Activated CD4-positive, CD25-positive, alpha-beta regulatory T cell (primary cell): ENCODE measurements at places on chromosomes 1 and 21.
A peak's percentile ranks its signal among the peaks of the same experiment; 100 is the strongest.

GRCh38 chr1:224540535-224540934 is 75.6 kb upstream of the CNIH3 start:
- DNase-seq: no peak

GRCh38 chr1:234969581-234970400 is 158.8 kb downstream of the TOMM20 start:
- DNase-seq: no peak

- DNase-seq: no peak
Observed at GRCh38 chr1:234967121-234967520, 161.5 kb downstream of the TOMM20 start.

DNA sequence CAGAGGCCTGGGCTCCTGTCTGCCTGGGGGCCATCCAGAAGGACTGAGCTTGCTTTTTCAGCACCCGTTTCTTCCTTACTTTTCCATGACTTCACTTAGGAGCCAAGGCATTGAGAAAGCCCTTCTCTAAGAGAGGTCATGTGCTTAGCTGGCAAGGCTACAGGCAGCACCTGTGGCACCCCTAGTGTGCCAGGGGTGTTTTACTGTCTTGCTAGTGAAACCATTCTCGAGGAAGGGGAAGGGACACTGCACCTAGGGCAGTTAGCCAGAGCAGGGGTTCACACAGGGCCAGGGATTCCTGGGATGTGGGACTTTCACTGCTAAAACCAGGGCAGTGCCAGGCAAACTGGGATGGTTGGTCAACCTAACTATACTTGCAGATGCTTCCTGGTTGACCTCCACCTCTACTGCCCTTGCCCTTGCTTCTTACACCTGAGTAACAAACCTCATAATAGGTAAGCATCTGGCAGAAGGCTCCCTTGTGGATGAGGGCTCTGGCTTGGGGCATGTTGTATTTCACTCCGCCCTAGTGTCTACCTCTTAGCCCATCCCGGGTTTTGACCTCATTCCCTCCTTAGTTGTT is 69.2 kb downstream of the NOS1AP start:
- no peak for DNase-seq

- DNase-seq: no peak
Observed at GRCh38 chr1:153663211-153663610, 4.7 kb downstream of the SNAPIN start.

DNA sequence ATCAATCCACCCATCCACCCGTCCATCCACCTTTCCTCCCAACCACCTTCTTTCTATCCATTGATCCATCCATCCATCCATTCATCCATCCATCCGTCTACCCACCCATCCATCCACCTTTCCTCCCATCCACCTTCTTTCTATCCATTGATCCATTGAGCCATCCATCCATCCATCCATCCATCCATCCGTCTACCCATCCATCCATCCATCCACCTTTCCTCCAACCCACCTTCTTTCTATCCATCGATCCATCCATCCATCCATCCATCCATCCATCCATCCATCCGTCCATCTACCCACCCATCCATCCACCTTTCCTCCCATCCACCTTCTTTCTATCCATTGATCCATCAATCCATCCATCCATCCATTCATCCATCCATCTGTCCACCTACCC is 5.1 kb upstream of the EDN2 start:
- no peak for DNase-seq

DNA sequence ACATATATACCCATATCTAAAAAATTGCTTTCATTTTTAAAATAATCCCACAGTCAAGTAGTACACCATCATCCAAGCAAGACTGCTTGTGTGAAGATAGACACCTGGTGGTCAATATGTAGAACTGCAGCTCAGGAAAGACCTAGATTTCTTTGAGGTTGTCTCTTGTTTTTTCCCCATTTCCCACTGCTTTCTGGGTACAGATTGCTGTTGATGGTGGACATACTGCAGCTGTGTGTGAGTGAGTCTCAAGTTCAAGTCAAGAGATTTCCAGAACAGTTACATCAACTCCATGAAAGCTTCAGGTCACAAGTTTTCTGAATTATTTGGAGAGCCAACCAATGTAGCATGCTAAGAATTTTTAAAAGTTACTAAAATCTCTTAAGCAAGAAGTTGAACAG is 306.4 kb downstream of the DUSP10 start:
- DNase-seq: no peak

DNA sequence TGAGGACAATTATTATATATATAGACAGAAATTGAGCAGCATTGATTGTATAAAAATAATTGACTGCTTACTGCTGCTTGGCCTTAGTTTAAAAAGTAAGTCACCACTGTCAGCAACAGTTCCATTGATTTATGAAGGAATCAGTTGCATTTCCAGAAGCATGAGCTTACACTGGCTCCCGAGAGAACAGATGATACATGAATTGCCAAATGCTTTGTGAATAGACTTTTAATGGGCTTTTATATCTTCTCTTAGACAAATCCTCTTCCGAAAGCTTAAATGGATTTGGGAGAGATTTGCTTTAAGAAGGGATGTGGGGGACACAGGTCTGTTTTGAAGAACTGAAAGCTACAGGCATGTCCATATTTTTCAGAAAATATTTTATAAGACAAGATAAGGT is 7.5 kb downstream of the FHAD1 start:
- no peak for DNase-seq

- DNase-seq: no peak
Observed at GRCh38 chr1:204617256-204618147, 68.0 kb downstream of the LRRN2 start.

GRCh38 chr21:44998621-44999427 is 59.0 kb downstream of the SLX9 start:
- no peak for DNase-seq

- DNase-seq: no peak
Observed at GRCh38 chr1:19478322-19478721, 7.0 kb downstream of the CAPZB start.

DNA sequence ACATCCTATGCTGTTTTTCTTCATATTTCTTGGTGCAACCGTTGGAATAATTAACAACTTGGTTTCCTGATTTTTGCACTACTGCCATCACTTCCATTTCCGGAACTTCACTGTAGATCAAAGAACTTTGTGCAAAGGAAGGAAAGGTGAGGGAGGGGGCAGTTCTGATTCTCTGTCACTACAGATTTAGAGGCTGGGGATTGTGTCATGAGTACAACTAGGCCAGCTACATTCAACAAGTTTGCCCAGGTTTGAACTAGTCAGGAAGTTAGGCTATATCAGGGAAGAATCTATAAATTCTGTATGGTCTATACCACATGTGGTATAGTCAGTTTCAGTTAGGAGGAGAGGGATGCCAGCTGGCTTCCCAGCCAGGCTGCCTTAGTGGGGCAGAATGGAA is 84.2 kb downstream of the RGL1 start:
- no peak for DNase-seq

GRCh38 chr1:50060279-50060678 is 36.5 kb upstream of the AGBL4 start:
- no peak for DNase-seq

GRCh38 chr1:156750191-156750672 is 1.2 kb downstream of the HDGF start:
- no peak for DNase-seq

GRCh38 chr1:54011316-54012007 is 6.5 kb downstream of the LDLRAD1 start:
- no peak for DNase-seq

DNA sequence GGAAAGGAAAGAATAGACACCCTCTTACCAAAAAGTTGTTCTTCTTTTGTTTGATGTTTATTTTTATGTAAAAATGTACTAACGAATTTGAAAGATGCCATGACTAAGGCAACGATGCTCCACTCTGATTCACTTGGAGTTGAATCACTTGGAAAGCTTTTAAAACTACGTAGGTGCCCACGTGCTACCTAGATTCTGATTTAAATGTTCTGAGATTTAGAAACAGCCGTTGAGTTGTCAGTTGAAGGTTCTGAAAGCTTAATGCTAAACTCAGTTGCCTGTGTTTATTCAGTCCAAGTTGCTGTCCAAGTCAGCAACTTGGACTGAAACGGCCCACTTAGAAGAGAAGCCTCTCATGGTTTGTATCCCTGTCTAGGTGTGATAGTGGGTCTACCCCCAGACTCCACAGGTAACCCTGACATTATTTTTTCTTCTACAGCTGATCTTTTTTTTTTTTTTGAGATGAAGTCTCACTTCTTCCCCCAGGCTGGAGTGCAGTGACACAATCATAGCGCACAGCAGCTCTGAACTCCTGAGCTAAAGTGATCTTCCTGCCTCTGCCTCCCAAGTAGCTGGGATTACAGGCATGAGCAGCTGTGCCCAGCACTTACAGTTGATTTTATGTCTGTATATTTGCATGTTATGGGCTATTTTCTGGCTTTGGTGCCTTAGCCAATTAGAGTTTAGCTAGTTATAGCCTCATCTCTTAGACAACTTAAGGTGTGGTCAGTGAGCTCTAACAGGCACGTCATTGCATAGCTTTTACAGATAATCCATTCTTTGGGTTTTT is 1.4 kb upstream of the VAMP4 start:
- DNase-seq: no peak

DNA sequence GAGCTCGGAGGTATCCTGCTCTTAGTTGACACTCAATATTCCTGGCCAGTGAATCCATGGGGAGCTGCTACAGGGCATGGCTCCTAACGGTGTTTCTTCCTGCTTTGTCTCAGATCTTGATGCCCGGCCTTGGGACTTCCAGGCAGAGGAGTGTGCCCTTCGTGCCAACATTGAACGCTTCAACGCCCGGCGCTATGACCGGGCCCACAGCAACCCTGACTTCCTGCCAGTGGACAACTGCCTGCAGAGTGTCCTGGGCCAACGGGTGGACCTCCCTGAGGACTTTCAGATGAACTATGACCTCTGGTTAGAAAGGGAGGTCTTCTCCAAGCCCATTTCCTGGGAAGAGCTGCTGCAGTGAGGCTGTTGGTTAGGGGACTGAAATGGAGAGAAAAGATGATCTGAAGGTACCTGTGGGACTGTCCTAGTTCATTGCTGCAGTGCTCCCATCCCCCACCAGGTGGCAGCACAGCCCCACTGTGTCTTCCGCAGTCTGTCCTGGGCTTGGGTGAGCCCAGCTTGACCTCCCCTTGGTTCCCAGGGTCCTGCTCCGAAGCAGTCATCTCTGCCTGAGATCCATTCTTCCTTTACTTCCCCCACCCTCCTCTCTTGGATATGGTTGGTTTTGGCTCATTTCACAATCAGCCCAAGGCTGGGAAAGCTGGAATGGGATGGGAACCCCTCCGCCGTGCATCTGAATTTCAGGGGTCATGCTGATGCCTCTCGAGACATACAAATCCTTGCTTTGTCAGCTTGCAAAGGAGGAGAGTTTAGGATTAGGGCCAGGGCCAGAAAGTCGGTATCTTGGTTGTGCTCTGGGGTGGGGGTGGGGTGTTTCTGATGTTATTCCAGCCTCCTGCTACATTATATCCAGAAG is 16.7 kb downstream of the ALX3 start:
- DNase-seq: peak; percentile 69

DNA sequence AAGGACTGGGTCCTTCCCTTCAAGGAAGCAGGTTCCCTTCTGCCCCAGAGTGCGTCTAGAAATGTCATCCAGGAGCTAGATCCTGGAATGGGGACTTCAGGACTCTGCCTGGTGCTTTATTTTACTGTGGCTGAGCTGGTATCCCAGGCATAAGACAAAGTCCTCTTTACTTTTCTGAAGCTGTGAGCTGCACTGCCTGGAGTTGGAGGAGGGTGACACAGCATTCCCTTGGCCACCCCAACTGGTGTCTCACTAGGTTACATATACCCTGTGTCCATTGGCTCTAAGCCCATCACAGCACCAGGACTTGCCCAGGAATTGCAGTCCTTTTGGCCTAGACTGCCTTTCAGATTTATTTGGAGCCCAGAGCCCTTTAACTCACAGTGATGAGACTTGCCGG is 41.8 kb upstream of the CD55 start:
- DNase-seq: no peak

DNA sequence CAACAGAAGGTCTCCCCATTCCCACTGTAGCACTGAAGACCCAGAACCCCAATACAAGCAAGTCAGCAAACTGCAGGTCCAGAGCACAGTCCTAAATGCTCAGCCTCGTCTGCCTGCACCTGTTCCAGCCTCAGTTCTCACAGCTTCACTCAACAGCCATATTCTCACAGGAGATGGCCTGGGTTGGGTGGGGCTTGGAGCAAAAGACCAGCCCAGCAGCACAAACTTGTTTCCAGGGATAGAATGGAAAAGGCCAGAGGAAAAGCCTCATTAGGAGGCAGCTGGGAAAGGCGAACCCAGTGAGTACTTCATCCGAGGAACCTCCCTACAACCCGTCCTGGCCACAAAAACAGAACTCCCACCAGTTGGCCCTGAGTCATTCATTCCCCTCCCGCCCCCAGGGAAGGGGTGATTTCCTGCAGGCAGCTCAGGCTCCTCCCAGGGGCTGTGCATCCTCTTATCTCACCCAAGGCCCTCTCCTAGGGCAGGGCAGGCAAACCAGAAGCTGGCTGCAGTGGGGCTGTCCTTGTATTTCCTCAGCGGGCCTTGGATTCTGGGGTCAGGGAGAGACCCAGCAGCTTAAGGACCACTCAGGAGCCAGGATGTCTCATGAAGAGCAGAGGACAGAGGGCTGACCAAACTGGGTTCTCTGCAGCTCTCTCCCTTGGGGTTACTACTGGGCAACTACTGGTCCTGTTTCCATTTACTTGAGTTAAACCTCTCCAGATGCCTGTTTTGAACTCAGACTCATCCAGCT is 7.4 kb upstream of the MPL start:
- no peak for DNase-seq

- no peak for DNase-seq
Observed at GRCh38 chr1:163528710-163529348, 207.1 kb downstream of the NUF2 start.

- DNase-seq: no peak
Observed at GRCh38 chr1:18056545-18056944, 51.1 kb upstream of the IGSF21 start.

- DNase-seq: no peak
Observed at GRCh38 chr1:230902349-230902923, 34.1 kb upstream of the C1orf198 start.

- no peak for DNase-seq
Observed at GRCh38 chr1:230186003-230186863, 119.2 kb downstream of the GALNT2 start.

DNA sequence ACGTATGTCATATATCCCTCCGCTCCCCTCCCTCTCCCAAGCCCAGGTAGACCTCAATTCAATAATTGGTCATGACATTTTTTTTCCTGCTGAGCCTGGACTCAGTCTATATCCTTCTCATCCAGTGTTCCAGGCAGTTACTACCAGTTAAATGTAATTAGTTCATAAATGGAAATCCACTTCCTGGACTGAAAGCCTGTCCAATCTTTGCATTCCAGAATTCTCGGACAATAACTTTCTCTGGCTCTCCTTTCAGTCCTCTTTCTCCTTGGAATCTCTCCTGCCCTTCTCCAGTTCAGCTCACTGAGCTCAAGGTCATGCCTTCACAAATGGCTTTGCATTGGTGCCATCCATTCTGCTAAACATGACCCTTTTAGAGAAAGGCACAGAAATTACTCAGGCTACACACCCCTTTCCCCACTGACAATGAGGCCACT is 34.8 kb downstream of the VWA5B1 start:
- no peak for DNase-seq

DNA sequence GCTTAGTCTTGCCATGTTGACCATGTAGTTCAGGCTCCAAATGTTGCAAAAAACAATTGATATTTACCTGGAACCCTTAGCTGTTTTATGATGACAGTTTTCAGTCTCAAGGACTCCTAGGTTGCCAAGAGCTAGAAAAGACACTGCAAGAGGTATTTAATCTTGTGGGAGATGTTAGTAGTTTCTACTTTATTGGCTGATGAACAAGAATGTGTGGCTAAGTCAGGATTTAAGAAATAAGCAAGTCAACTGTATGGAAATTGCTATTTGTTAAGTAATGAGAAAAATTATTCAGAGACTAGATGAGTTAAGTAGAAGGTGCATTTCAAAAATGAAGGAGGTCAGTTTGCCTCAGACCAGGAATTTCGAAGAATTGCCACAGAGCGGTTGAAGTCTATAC is 639.7 kb upstream of the USP24 start:
- DNase-seq: no peak
